Stimulated activated CD4-positive, alpha-beta T cell treated with anti-CD3 and anti-CD28 coated beads, TNF-alpha, amount 100 ng/mL, for 4 hours (primary cell): ENCODE measurements at places on chromosomes 3 and 15.
A peak's percentile ranks its signal among the peaks of the same experiment; 100 is the strongest.

- no peak for DNase-seq
Measured at GRCh38 chr3:46440531-46441294, 24.0 kb downstream of the LTF start.

- no peak for DNase-seq
Measured at GRCh38 chr15:42111924-42112323, 17.6 kb upstream of the PLA2G4D start.

DNA sequence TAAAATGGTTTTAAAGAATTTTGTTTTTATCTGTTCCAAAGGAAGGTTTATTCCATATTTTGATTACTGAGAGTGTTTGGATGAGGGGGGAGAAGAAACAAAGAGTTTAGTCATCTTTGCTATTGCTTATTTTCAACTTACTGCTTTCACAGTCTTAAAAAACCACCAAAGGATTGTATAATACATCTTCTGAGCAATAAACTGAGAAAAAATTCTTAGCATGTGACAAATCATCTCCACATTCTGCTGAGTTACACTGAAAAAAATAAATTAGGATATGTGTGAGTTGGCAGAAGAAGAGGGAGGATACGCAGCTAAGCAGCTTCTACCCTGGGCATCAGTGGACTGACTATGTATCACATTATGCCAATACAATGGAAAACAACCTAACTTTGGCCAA, 23.2 kb upstream of the ACTC1 start:
- no peak for DNase-seq

GRCh38 chr15:40549894-40550293, 14.9 kb downstream of the CCDC32 start:
- no peak for DNase-seq

DNA sequence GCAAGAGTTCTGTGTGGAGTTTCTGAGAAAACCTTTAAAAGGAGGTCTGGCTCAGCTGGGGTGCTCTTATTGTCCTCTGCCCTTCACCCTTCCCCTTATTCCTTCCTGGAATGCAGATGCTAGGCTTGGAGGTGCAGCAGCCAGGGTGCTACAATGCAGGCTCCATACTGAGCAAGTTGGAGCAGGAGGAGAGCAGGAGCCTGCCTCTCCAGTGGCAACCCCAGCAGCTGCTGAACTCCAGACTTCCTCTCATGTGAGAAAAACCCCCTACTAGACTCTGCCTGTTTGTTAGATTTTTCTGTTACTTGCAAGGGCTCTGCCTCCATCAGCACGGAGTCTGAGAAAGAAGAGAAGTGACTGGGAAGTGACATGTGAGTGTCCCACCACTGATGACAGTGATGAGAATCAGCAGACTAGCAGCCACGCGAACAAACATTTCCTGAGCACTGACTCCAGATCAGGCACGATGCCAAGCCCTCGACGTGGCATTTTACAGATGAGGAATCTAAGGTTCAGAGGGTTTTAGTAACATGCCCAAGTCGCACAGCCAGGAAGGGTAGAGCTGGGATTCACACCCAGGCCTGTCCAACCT, 16.1 kb upstream of the RARRES1 start:
- no peak for DNase-seq

GRCh38 chr3:15601399-15602145, at the start of the genes BTD and HACL1:
TSS of gene BTD (plus strand) at chr3:15601745. CDS start at chr3:15635440, 33,695 bp downstream.
TSS of gene HACL1 (minus strand) at chr3:15601569. CDS start at chr3:15601463, 106 bp downstream.
- peak; percentile 96 for DNase-seq

DNA sequence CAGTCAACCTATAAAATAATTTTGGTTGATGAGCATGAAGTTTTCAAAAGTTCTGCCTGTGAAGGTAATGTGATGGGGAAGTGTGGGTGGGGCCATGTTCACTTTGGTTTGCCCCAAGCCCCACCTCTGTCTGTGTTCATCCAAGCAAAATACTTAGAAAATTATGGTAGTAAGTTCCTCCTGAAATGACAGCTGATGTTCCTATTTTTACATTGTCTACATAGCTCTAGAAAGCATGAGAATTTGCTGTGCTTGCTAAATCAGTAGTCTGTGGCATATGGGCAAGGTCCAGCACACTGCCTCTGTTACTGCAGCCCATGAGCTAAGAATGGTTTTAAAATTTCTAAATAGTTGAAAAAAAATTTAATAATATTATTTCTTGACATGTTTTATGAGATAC, 21.9 kb upstream of the CP start:
- no peak for DNase-seq

GRCh38 chr3:123110976-123111615, 44.3 kb downstream of the PDIA5 start:
- no peak for DNase-seq

GRCh38 chr3:23697416-23697815, 108.3 kb upstream of the UBE2E1 start:
- DNase-seq = no peak

GRCh38 chr3:5888851-5889250, 701.3 kb downstream of the EDEM1 start:
- no peak for DNase-seq

DNA sequence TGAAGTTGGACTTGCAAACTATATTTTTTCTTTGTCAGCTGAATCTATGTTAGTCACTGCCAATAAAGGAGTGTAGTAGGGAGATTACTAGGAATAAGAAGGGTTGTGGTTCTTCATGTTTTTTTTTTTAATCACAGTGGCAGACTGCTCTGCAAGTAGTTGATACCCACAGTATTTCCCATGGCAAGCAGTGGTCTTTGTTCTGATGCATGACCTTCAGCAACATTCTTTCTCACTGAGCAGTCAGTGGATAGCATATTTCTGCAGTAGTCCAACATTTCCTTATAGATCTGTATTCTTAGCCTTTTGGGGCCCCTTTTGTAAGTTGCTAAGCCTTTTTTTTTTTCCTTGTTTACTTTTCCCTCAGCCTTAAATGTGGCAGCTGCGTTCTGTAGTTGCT, 151.1 kb downstream of the DOCK3 start:
- DNase-seq = no peak

DNA sequence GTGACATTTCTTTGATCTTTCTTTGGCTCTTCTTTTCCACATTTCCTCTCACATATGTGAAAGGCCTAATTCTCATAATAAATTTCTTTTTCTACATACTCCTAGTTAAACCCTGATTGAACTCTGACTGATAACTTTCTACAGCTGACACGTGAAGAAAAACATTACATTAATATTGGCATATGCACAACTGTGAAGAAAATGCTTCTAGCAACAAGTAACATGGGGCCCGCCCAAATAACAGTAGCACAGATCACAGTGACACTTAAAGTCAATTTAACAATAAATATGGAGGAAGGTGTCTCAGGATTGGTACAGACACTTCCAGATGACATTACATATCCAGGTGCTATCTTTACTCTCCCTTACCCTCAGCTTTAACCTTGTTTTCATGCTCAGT, 317.6 kb upstream of the ZNF385D start:
- DNase-seq = no peak

- DNase-seq = no peak
Measured at GRCh38 chr3:186361762-186362536, at the start of gene DGKG. TSS of gene DGKG (minus strand) at chr3:186362234. CDS start at chr3:186320459, 41,775 bp downstream.

DNA sequence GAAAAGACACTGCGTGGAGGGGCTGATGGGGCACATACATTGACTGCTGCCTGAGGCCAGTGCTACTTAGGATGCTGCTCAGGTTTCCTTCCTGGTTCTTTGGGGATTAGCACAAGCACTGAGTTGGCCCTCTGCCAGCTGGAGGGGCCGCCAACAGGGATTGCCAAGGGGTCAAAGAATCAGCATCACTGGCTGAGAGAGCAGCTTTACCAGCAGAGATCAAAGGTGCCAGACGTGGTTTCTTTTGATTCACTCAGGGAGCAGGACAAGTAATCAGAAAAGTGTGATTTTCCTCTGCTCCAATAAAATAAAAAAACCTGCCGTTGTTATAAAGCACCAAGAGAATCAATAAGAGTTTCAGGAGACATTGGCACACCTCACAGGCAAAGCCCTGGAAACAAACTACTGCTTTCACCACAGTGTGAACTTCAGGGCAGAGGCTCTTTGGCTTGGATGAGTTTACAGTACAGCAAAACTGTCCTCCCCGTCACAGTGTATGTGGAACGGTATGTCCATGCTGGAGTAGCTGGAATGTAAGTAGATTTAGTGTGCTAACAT, 45.8 kb upstream of the FSIP1 start:
- DNase-seq = no peak

- DNase-seq = no peak
Measured at GRCh38 chr3:123595396-123596180, 10.7 kb upstream of the HACD2 start.

DNA sequence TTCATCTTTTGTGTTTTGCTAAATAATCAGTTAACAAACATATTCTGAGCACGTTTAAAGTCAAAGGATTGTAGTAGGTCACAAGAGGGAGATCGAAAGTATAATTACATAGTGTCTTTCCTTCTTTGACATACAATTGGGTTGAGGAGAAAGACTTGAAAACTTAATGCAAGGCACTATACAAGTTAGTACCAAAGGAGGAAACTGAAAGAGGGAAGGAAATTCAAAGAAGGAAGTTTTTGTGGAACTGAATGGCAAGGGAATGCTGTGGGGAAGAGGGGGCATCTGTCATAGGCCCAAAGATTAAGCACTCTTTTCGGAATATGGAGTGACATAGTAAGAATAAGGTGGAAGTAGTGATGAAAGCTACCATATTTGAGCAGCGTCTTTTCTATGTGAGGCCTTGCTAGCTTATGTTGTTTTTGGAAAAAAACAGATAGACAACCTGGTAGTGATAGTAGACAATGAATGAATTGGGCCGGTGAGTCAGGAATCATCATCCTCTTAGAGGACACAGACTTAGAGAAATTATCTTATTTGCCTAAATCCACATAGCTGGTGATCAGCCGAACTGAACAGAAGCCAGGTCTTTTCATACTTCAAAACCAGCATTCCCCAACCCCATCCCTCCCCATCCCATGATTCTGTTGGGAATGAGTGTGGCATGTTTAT, 10.2 kb downstream of the MBNL1 start:
- no peak for DNase-seq

DNA sequence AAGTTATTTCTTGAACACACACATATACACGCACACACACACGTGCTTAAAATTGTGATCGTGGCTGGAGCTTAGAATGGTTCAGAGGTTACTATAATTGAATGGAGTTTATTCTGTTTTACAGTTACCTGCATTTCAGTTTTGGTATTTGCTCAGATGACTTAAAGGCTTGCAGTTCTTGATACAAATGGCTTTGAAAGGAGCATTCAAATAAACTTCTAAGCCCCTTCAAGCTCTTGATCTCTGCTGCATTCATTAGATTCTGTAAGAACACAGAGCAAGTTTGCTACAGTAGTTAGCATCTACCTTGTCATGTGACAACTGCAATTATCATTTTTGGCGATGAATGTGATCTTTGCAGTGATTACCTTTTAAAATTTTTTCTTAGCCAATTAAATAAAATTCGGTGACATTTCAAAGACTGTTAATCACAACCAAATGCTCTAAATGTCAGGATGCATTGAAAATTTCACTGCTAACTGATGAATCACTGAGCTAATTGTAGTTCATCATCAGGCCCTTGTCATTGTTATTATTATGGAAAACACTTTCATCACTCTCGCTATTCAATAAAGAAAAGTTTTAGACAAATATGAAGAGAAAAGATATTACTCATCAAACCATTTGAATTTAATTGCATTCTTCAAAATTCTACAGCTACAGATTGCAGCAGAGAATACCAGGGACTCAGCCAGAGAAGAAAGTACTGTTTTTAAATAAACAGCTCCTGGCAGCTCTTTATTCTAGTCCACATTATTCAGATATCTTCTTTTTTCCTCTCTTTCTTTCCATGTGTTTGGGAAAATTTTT, 296.1 kb downstream of the LRTM1 start:
- DNase-seq = no peak

DNA sequence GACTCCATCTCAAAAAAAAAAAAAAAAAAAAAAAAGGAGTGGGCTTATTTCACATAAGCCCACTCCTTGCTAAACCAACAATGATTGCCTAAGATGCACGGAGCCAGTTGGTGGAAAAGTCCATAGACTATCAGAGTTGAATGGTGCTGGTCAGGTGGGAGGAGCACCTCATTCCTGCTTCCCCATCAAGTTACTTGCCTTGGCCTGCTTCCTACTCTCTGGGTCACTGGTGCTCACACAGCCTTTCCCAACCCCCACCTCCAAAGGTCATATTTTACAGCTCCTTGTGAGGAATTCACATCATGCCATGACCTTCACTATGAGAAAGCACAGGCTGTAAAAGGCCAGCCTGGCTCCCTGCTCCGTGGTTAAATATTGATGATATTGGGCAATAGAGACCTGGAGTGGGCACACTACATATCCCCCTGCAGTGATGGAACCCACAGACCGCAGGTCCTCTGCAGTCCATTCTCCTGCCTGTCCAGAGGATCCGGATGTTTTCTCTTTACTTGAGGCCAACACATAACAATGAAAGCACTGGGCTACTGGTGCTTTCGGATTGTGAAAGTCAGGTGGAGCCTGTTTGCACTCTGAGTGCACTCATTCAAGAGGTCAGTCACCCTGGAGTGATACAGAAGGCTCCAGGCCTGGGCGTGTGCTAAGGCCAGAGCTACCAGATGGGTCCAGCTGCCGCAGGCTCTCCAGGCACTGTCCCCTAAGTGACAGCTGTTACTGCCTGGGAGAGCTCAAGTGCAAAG, at the start of gene SLC51B:
SLC51B (plus strand) TSS at position 664 of the 758 bp plus-strand sequence. CDS start 4,618 bp downstream, outside the sequence.
- DNase-seq = no peak

DNA sequence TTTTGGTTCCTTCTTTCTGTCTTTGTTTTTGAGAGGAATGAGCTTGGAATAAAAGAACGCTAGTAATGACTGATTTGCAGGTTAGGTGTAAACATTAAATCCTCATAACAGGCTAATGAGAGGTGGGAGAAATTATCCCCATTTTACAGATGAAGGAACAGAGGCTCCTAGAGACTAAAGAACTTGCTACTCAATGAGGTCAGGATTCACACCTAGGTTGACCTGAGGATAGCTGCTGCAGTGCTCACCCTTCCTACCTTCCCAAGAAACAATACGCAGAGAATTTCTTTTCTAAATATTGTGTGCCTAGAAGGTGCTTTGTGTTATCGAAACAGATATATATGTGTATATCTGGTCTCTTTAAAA, 106.3 kb downstream of the IGF1R start:
- no peak for DNase-seq

GRCh38 chr3:164897342-164897741, 181.0 kb downstream of the SI start:
- DNase-seq = no peak

DNA sequence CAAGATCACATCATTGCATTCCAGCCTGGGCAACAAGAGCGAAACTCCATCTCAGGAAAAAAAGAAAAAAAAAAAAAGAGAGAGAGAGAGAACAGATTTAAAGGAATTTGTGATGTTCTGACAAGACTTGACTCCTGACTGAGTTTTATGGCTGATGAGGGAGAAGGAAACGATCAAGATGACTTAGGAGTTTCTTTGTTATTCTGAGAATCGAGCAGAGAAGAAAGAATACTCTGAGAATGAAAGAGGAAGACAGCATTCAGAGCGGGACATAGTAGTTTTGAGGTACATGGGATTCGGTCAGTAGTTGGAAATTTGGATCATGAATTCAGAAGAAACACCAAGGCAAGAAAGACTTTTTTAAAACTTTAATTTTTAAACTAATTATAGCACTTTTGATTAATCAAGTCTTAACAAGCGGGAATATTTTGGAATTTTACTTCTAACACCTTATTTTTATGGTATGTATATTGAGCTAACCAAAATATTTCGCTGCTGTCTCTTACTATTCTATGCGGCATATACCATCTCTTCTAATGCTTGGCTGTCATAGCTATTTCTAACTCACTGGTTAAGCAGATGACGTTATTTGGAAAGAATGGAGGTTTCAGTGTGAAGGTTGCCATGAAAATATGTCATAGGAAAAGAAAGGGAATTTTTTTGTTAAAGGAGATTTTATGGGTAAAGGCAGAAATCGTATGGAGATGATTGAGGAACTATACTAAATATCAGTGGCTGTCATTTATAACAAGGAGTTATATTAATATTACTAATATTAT, 644.1 kb downstream of the RBMS3 start:
- no peak for DNase-seq
